ENCODE measurements at places on chromosomes 3 and 15.

DNA sequence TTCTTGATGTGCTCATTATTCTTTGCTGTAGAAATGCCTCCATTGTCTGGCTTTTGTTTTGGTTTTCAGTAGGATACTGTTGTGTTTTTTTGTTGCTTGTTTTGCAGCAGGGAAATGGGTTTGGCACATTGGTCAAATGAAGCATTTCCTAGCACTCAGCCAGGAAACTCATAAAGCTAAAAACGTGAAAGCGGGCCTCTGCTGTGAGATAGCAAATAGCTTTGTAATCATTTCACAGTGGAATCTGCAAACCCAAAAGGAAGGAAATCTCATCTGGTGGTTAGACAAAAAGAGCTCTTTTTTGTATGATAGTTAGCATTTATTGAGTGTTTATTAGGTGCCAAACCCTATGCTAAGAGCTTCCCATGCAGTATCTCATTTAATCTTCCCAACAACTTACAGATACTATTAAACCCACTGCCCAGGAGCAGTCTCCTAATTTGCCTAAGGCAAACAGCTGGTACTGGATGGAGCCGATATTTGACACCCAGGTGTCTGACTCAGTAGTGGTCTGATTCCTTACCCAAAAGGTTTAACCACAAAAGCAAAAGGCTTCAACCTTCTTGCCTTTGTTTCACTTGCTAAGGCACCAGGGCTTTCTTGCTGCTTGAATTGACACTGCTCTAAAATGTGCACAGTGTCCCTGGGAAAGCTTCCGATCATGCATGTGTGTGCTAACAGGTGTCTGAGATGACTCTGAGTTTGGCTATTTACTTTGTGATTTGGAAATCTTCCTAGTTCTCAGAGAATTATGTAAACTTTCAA is 527.9 kb upstream of the MDFIC2 start:
- no peak for DNase-seq

DNA sequence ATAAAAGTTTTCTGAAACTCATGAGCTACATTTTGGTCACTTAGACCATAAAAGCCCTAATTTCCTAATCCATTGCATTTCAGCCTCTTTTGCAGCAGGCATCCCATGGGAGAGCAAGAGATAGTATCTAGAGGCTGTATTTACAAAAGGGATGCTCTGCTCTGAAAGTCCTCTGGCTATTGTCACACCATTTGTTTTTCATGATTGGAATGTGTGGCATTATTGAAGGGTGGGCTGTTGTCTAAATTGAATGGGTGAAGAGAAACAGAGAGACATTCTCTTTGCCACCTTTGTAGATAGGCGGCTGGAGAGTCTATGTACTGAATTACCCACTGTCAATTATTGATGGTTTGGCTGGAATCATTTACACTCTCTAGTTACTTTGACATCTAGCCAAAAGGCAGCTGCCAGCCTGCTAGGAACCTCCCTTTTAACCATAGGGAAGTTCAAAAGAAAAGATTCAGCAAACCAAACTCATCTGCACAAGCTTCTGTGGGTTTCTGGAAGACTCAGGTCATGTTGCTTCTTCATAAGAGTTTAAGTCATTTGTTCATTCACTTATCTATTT is 89.8 kb upstream of the RARB start:
- DNase-seq = no peak

DNA sequence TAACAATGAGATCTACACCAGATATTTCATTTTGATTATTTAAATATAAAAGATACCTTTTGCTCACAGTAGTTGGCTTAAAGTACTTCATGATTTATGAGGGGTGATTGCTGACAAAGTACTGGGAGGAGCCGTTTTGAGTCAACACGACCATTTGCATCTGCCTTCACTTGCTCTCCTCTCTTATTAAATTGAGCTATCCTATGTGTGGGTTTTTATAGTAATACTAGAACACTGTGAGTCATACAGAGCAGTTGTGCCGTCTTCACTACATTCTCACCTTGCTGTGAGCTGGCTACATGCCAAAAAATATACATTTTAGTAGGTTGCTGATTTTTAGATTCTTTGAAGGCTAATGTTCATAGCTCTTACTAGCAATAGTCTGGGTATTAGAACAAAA is 161.2 kb downstream of the ALCAM start:
- DNase-seq = no peak

DNA sequence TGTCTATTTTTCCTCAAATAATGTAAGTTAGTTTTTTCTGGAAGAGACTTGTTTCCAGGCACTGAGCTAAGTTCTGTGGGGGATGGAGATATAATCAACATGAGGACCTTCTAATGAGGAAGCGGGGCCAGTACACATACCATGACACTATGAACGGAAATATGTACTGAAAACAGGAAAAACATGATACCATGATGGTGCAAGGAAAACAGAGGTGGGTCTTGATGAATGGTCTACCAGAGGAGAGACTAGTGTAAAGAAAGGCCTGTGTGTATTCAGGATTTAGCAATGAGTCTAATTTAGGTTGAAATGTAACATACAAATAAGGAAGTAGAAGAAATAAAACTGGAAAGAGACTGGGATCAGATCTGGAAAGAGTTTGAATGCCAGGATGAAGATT is 38.9 kb upstream of the TPRG1 start:
- no peak for DNase-seq

- DNase-seq = no peak
These were observed 48.5 kb downstream of the TJP1 start for GRCh38 chr15:29773816-29774215.

- no peak for DNase-seq
These were observed 7.5 kb upstream of the NR1I2 start for GRCh38 chr3:119774444-119774843.

DNA sequence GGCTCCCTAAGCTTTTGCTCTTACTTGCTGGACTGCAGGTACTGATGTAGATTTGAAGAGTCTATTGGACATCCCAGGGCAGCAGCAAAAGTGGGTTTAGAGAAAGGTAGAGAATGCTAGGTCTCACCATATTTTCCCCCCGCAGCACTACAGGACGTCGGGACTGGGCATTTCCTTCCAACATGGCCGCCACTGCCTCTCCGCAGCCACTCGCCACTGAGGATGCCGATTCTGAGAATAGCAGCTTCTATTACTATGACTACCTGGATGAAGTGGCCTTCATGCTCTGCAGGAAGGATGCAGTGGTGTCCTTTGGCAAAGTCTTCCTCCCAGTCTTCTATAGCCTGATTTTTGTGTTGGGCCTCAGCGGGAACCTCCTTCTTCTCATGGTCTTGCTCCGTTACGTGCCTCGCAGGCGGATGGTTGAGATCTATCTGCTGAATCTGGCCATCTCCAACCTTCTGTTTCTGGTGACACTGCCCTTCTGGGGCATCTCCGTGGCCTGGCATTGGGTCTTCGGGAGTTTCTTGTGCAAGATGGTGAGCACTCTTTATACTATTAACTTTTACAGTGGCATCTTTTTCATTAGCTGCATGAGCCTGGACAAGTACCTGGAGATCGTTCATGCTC is 11.2 kb downstream of the CYP8B1 start:
- no peak for DNase-seq

DNA sequence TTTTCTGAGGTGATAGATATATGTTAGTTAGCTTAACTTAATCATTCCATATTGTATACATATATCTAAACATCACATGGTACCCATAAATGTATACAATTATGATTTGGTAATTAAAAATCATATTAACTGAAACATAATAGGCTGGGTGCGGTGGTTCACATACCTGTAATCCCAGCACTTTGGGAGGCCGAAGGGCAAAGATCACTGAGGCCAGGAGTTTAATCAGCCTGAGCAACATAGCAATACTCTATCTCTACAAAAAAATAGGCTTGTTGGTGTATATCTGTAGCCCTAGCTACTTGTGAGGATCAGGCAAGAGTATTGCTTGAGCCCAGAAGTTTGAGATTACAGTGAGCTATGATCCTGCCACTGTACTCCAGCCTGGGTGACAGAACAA is 20.9 kb downstream of the RAB7A start:
- DNase-seq = no peak

DNA sequence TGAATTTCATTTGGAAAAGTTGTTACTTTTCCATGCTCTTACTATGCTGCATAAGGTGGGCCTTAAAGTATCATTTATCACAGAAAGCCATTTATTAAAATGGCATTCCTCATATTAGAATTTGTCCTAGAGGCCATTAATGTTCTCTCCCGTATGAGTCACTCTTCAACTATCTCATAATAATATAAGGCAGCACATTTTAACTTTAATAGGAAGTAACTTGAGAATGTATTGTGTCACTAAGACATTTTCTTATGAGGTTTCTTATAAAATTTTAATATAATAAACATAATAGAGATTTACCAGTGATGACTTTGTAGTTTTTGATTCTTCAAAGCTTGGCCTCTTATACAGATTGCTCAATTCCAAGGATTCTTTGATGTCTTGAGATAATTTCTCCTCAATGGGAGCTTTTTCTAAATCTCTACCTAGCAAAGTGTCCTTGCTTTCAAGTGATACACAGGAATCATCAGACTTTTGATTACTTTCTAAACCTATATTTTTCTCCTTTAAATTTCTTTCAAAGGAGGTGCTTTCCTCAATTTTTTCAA is 74.7 kb downstream of the ZBBX start:
- no peak for DNase-seq

GRCh38 chr15:59686389-59686788 is 2.7 kb downstream of the BNIP2 start:
- DNase-seq = no peak

DNA sequence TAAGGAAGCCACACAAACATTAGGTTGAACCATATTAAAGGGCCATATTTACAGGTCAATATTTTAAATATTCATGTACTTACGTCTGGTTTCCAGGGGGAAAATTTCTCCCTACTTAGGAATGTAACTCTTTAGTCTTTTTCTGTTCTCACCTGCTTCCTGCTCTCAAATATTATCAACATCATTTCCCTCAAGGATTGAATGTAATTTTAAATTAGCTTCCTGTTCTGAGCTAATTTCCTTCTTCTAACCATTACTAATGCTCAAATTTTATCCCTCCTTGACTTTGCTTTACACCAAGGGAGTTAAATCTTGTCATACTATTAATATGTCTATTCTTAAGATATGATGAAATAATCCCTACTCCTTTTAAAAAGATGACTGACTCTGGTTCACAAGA is 103.4 kb upstream of the UBP1 start:
- no peak for DNase-seq

DNA sequence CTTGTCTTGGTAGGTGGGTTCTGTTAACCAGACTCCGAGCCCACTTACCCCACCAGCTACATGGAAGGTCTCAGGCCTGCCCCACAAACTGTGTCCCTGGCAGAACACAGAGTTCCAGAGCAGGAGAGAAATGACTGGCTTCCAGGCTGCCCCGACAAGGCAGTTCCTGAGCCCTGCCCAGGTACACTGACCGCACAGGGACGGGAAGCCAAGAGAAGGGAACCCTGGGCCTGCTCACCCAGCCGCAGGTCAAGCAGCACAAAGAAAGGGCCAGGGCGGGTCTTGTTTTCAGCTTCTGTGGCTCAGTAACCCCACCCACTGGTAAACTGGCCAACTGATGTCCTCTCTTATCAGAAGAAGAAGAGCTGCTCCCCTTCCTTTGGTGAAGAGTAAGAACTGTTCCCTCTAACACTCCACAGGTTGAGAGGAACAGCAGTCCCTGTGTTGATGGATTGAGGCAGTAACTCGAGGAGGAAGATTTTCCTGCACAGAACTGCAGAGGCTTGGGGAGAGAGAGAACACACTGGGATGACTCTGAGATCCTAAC is 68.4 kb downstream of the CRTC3 start:
- DNase-seq = no peak

DNA sequence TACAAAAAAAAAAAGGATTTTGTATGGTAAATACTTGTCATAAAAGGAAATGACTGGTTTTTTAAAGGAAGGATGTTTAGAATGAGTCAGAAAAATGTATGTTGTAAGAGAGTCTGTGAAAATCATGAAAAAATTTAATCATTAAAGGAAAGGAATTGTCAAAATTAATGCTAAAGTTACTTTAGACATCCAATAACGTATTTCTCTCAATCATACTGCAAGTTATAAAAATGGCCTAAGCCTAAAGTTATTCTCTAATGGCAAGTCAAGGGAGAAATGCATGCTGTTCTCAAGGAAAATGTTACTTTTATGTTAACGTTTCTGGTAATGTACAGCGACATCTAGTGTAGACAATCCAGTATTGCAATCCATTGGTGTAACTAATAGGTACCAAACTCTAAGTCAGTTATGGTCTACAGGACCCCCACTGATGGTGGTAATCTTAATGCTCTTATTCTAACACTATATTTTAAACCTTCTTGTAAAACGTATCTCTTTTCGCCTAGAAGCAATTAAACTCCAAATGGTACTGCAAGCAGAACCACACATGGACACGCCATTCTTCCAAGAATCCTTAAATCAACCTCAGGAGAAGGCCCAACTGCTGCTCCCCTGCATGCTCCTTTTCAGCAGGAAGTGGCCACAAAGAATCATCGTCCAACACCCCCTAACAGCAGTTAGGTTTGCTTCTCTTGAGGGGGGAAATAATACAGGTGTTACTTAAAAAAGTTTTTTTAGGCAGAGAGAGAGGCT is 35.2 kb downstream of the NCEH1 start:
- DNase-seq = no peak

- no peak for DNase-seq
These were observed 83.5 kb upstream of the BCL6 start for GRCh38 chr3:187828579-187829452.

DNA sequence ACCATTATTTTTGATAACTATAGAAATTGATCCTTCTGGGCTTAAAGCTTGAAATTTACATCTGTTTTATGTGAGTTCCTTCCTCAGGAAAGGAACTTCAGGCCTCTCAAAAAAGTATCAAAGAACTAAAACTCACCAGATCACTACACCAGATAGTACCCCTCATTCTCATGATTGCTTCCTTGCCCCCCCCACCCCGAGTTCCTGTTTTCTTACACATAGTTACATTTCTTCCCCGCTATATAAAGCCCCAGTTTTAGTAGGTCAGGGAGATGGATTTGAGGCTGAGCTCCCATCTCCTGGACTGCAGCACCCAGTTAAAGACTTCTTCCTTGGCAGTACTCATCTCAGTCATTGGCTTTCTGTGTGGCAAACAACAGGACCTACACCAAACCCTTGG is 80.3 kb upstream of the HRH1 start:
- no peak for DNase-seq

- no peak for DNase-seq
These were observed 19.2 kb upstream of the EPHB1 start for GRCh38 chr3:134775831-134776230.

- DNase-seq = no peak
These were observed 124.3 kb downstream of the FBLN2 start for GRCh38 chr3:13673207-13673606.

DNA sequence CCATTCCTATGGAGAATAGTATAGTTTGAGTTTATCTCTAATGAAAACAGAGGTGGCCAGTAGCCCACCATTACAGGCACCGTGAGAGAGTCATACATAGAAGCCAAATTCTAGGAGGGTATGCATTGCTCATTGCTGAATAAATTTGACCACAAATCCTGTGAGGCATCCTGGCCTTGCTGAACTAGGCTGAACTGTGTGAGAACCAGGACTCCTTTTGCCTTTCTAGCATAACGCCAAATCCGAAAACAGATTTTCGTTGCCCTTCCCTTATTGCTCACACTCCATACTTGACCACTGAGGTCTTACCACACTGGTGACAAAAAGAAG is 50.4 kb downstream of the SLC2A2 start:
- DNase-seq = no peak

Data from left hindlimb (tissue), 1 donor.